ENCODE measurements at places on chromosomes 6 and 20. TPM values are rescaled to one million over a fixed set of nuclear protein-coding genes. Genes with fewer than 3 reads are reported as not detected.

The HSPA1L gene
- polyA plus RNA-seq: 2.6 TPM

The VSX1 gene
- not detected for polyA plus RNA-seq

The TBXT gene
- polyA plus RNA-seq: not detected

The ENPP1 gene
- 11.4 TPM for polyA plus RNA-seq
